Stimulated activated CD8-positive, alpha-beta memory T cell treated with anti-CD3 and anti-CD28 coated beads, Interleukin-4, amount 100 ng/mL, for 1 hour (primary cell): ENCODE measurements at places on chromosomes 7 and 10.

DNA sequence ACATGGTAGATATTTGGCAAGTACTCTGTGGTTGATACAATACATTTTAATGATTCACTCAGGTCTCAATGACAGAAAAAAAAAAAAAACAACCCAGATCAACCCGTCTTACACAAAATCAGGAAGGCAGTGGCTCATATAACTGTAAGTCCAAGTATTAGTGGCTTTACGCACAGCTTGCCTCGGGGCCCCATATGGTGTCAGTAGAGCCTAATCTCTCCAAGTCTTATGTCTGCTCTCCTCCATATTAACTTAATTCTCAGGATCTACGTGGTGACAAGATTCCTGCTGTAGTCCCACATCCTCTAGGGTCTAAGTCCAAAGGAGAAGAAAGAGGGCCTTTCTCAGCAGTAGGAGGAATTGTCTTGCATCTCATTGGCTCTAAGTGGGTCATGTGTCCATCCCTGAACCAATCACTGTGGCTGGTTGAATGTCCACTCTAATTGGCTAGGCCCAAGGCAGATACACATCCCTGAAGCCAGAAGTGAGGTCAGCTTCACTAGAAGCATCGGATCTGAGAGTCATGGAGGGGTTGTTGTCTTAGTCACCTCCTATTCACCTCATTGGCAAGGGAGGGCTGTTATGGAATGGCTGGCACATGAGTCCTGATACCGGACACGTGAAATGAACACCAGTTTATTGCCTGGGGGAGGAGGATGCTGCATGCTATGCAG lies 20.5 kb upstream of the PLPP4 start:
- DNase-seq = no peak

DNA sequence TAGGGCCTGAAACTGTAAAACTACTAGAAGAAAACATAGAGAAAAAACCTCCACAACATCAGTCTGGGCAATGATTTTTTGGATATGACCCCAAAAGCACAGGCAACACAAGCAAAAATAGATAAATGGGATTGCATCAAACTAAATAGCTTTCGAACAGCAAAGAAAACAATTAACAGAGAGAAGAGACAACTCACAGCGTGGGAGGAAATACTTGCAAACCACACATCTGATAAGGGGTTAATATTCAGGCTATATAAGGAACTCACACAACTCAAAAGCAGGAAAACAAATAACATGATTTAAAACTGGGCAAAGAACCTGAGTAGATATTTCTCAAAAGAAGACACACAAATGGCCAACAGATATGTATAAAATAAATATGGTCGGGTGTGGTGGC lies 7.7 kb upstream of the GSTK1 start:
- DNase-seq = no peak

DNA sequence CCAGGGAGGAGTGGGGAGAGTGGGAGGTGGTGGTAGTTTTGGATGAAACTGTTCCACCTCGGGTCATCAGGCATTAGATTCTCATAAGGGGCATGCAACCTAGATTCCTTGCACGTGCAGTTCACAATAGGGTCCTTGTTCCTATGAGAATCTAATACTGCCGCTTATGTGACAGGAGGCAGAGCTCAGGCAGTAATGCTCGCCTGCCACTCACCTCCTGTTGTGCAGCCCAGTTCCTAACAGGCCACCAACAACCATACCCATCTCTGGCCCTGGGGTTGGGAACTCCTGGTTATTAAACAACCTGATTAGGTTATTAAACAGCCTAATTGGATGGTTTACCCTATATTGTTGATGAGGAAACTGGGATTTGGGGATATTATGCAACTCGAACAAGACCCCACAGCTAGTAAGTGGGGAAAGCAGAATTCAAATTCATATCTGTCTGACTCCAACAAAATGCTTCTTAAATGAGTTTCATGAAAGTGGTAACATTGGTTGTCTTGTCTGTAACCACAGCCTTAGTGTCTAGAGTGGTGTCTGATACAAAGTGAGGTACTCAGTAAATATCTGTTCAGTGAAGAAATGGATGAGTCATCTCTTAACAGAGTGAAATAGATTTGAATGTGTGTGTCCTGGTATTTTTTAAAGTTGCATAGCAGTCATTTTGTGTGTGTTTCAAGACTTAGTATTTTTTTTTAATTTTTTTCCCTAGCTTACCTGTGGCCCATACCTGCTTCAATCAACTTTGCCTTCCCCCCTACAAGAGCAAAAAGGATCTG lies 101.6 kb downstream of the HECTD2 start:
- DNase-seq = no peak

- DNase-seq = no peak
These were observed 527.5 kb downstream of the INHBA start for GRCh38 chr7:41175435-41175834.

DNA sequence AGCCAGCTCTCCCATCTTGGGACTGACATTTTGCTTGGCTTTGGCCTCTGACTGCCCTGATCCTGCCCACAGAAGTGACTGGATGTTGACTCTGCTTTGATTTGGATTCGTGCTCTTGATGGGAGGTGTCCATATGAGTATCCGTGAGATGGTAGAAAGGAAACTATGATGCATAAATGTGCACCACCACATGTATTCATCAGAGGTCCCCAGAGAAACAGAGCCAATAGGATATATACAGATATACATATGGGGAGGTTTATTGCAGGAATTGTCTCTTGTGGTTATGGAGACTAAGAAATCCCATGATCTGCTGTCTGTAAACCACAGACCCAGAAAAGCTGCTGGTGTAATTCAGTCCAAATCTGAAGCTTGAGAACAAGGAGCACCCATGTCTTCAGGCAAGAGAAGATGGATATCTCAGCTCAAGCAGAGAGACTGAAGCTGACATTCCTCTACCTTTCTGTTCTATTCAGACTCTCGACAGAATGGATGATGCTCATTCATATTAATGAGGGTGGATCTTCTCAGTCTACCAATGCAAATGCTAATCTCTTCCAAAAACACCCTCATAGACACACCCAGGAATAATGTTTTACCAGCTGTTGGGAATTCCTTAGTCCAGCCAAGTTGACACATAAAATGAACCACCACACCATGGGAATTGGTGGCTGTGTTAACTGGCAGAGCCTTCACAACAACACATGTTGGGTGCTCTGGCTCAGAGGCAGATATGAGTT lies 390.7 kb downstream of the CCSER2 start:
- DNase-seq = no peak

DNA sequence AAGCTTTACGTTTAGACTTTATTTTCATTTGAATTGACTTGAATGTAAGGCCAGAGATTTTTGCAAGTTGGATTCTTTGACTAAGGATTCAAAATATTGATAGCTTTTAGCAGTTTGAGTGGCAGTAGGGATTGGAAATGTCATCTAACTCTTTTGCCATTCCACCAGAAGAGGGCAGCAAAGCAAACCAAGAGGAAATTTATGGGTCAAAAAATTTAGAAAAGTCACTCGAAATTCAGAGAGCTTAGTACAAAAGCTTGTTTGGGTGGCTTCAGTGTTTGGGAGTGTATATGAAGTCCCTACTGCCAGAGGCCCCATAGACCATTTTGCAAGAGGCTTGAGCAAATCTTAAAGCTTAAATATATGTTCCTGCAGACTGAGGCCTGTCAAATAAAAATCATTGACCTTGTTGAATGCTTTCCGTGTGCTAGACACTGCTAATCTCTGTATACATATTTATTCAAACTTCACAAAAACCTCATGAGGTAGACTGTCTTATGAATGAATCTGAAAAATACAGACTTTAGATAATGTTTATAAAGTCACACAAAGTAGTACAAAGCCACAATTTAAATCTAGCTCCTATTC lies 44.6 kb upstream of the RSBN1L start:
- no peak for DNase-seq

DNA sequence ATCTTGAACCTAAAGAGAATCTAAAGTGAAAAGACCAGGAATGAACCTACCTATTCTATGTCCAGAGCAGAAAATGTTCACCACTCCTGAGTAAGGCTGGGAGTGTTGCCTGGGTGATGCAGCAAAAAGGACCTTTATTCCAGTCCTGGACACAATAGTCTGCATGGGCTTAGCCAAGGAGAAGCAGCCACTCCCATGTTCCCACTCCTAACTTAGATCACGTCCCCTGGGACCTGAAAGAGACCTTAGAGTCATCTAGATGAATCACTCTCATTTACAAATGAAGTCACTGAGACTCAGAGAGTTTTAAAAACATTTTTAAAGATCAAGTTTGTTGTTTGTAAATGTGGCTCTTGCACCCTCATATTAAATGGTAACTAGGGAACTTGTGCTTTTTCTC lies 763.4 kb downstream of the KCNMA1 start:
- no peak for DNase-seq

- DNase-seq = no peak
These were observed 54.7 kb downstream of the GRID1 start for GRCh38 chr10:86311906-86312305.

DNA sequence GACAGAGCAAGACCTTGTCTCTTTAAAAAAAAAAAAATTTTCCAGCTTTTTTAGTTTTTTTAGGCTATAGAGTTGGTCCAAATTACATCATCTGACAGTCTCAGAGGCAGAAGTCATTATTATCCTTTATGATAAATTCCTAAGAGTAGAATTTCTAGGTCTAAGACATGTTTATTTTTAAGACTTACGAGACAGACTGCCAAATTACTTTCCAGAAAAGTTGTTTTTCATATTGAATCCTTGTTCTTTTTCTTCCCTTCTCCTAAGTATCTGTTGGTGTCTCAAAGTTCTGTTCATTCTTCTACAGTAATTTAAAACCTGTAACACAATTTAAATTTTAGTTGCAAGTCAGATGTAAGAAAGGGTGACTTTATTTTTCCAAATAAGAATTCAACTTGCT lies 421.4 kb downstream of the GALNT17 start:
- no peak for DNase-seq

GRCh38 chr10:581776-582330 lies 107.6 kb downstream of the DIP2C start:
- no peak for DNase-seq

GRCh38 chr10:70902661-70903261 lies 14.4 kb upstream of the PCBD1 start:
- no peak for DNase-seq

DNA sequence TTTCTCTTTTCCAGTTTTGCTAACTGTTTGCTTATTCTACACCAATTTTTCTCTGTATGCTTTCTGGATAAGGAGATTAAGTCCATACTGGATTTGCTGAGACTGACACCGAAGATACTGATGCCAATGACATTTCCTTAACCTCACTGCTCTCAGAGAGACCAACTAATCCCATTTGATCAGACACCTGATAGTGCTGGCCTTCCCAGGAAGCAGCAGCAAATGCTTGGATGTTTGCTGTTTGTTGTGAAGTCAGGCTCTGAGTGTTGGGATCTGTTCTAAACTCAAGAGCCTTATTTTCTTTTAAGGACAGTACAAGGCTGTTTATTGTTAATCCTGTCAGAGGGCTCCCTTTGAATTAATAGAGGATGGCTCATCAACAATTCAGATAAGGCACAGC lies 143.3 kb downstream of the ANK3 start:
- no peak for DNase-seq

DNA sequence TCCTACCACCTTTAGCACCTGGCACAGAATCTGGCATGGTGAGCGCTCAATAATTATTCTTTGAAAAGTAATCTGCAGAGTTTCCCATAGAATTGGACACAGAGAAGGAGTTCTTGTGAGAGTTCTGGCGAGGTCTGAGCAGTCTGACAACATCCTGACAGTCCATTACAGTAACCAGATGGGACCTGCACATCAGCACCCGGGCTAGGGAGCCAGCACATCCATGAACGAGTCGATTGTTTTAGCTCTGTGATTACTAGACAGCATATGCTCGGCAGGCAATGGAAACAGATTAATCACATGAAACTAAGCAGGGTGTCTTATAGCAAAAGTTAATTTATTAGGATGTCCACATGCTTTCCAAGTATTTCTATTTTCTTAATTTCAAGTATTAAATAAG lies 96.7 kb downstream of the SEMA3D start:
- DNase-seq = no peak

- no peak for DNase-seq
These were observed 120.1 kb downstream of the LRRN3 start for GRCh38 chr7:111210996-111211395.

- DNase-seq = no peak
These were observed 47.5 kb downstream of the EPC1 start for GRCh38 chr10:32299354-32299980.

- no peak for DNase-seq
These were observed 216.8 kb upstream of the AKR1E2 start for GRCh38 chr10:4609251-4609650.
